ENCODE measurements at places on chromosomes 4 and X. TPM values are rescaled to one million over a fixed set of nuclear protein-coding genes. Genes with fewer than 3 reads are reported as not detected.

F11 gene
- 1.5 TPM for total RNA-seq

MAGEC1 gene
- not detected for total RNA-seq

BLTP1 gene
- 74.2 TPM for total RNA-seq

CPZ gene
- total RNA-seq, result 2.6 TPM

RNF212 gene
- 5.3 TPM for total RNA-seq

C4orf54 gene
- 0.19 TPM for total RNA-seq

GC gene
- total RNA-seq, result 0.69 TPM

CXorf65 gene
- 3.0 TPM for total RNA-seq

CENPVL2 gene
- total RNA-seq, result not detected

WNK3 gene
- 5.6 TPM for total RNA-seq

TMEM154 gene
- total RNA-seq, result 11.0 TPM

F8A1 gene
- 44.8 TPM for total RNA-seq

ERAS gene
- total RNA-seq, result 0.19 TPM

DSPP gene
- total RNA-seq, result not detected

CFAP47 gene
- 1.4 TPM for total RNA-seq

FAM241A gene
- total RNA-seq, result 2.9 TPM

ITIH6 gene
- not detected for total RNA-seq

HSFX4 gene
- not detected for total RNA-seq

TMEM128 gene
- total RNA-seq, result 30.0 TPM

NPY5R gene
- 3.0 TPM for total RNA-seq
